IPS DF 19.7 (cell line): ENCODE measurements at places on chromosomes 5 and 9.

GRCh38 chr5:172168311-172168710 is 19.7 kb downstream of the STK10 start:
- no peak for DNase-seq

- DNase-seq, result no peak
Observed at GRCh38 chr9:69542058-69542457, 130.1 kb downstream of the APBA1 start.

DNA sequence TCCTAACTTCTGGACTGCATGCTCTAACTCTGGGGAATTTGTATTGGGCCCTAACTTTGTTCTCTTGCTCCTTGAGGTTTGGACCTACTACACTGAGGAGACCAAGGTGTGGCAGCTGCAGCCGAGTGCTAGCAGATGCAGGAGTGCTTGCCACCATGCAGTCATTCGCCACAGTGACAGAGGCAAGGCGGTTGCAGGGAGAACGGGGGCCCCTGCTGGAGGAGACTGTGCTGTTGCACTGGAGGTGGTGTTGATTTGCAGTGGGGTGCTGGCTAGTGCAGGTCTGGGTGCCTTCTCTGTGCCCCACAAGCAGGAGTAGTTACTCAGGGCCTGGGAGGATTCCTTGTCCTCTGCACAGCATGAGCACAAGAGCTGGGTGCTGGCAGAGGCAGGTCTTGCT is 22.4 kb upstream of the DIRAS2 start:
- DNase-seq, result no peak

GRCh38 chr9:135886147-135886981 is 21.0 kb downstream of the CAMSAP1 start:
- no peak for DNase-seq

DNA sequence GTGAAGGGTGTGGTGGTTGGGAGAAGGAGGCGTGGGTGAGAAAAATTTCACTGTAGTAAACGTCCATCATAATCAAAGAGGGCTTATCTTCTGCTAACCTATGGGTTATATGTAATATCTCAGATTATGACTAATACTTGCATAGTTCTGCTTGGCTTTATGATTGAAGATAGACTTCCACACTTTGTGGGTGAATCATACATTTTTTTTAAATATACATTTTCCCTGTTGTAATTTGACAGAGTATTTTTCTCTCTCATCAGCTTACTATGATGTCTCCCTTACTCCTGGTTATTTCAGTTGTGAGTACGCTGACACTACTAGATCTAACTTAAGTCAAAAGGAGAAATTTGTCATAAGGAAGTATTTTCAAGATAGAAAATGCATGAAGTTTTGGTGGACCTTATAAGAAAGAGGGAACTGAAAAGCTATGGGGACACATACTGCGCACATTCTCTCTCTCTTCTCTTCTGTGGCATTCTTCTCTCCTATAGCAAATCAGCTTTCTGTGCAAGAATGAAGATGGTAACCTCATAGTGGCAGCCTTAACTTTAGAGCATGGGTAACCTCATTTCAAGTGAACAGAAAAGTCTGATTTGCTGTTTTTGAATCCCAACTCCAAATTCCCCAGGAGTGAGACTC is 4.9 kb upstream of the JAK2 start:
- DNase-seq, result no peak

DNA sequence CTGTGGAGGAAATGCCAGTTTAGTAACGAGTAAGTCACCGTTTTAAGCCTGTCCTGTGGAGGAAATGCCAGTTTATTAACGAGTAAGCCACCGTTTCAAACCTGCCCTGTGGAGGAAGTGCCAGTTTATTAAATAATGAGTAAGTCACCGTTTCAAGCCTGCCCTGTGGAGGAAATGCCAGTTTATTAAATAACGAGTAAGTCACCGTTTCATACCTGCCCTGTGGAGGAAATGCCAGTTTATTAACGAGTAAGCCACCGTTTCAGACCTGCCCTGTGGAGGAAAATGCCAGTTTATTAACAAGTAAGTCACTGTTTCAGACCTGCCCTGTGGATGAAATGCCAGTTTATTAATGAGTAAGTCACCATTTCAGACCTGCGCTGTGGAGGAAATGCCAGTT is 18.9 kb upstream of the PDCD6 start:
- DNase-seq, result no peak

DNA sequence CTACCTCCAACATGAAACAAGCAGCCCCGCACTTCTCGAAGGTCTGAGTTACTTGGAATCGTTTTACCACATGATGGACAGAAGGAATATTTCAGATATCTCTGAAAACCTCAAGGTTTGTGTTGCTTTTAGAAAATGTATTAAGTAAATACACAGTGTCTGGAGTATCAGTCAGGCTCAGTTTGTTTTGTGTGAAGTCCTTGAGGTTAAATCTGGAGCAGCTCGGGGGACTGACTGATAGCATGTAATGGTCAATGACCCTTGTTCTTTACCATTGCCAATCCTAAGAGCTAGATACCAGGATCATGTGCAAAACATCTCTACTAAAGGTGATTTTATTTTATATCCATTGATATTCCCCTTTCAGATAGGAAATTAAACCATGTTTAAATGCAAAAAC is 26.9 kb upstream of the LNPEP start:
- DNase-seq, result no peak

DNA sequence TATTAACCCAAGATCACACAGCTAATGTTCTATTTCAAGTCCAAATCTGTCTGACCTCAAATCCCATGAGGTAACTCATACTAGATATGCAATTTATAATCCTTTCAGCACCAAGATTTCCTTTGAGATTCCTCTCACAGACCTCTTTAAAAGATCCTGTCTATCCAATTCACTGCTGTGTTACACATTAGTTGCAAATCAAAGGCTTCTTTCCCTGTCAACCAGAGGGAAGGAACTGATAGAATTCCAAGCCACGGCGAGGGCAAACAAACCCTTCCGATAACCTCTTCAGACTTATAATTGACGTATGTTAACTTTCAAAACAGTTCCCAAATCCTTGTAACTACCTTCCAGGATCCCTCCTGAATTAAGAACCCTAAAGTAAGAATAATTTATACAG is 168.9 kb downstream of the DRD1 start:
- no peak for DNase-seq

- DNase-seq, result no peak
Observed at GRCh38 chr5:88881571-88881971, 1.4 kb downstream of the MEF2C start.

DNA sequence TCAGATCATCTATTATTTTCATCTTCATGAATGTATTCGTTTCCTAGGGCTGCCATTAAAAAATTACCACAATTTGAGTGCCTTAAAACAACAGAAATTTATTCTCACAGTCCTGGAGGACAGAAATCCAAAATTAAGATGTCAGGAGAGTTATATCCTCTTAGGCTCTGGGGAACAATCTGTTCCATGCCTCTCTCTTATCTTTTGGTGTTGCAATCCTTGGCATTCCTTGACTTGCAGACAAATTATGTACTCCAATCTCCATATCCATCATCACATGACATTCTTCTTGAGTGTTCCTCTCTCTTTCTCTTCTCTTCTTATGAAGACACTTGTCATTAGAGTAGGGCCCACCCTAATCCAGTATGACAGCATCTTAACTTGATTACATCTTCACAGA is 339.4 kb downstream of the EFNA5 start:
- DNase-seq, result no peak

GRCh38 chr9:8745347-8745746 is 945.8 kb upstream of the DMAC1 start:
- DNase-seq, result no peak

DNA sequence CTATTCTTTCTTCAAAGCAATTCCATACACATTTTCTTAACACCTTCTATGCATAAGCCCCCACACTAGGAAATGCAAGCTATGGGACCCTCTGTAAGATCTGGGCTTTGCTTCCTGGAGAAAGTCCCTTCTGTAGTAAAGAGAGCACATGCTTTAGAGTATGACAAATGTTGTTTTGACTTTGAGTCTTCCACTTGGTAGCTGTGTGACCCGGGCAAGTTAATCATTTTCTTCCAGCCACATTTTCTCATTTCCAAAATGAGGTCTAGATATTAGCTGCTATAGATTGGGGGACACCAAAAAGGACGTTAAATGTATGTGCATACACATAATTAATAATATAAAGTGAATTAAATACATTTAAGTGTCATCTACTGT is 334.0 kb downstream of the NFIB start:
- no peak for DNase-seq

- no peak for DNase-seq
Observed at GRCh38 chr9:73210886-73211666, 59.4 kb downstream of the ANXA1 start.

DNA sequence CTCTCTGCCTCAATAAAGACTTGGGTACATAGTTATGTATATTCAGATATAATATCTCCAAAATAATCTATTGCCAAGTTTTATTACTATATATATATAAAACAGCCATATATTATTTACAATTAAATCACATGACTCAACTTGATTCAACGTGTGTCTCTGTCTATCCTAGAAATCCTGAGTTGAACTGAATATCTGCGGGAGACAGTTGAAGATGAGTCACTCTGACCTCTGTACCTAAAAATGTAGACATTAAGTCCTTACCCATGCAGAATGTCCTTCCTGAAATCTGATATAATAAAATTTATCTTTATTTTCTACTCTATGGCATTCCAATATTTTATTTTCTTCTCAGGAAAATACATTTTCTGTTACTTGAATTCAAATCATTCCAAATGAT is 218.2 kb upstream of the PRDM9 start:
- no peak for DNase-seq

DNA sequence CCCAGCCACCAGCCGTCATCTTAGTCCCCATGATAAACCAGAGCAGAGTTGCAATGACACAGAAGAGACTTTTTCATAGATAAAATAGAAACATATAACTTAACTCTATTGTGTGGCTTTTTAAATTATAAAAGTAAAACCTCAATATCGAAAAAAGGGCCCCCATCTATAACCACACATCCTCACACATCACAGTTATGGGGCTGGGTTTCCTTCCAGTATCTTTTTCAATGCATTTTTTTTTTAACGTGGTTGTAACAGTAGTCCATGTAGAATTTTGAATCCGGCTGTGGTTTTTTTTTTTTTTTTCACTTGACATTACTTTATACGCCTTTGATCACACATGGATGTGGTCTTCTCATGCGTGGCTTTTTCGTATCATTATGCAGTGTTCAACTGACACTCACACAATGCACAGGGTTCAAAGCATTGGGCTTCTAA is 77.4 kb downstream of the CFAP77 start:
- DNase-seq, result no peak

DNA sequence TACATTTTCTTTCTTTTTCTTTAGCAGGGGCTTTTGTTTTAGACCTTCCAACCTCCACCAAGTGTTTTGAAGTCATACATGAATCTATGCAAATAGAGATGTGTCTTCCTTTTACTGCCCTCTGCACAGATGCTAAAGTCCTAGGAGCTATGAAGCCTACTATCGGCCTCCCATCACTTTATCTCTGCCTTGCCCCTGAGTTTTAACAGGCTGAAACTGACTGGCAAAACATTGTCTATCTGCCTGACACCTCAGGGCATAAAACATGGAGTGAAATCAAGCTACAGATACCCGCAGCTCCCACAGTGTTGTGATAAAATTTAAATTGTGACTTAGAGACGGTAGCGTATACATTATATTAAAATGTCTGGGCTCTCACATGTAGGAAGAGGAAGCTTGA is 604.6 kb upstream of the C9orf72 start:
- no peak for DNase-seq

DNA sequence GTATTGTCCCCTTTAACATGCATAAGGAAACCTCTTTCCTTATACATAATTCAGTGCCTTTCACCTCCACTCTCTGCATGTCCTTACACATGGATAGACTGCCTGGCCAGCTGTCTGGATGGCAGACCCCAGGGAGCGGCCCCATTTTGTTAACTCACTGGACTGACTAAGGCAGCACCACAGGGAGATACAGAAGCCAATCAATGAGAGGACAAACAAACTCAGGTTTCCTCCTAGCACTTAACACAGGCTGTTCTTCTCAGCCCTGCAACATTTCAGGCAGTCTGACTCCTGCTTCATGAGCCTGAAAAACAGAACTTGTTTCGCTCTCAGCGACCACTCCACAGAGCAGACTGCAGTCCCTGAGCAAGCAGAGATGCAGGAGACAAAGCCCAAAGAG is 135.4 kb upstream of the RASEF start:
- no peak for DNase-seq

- DNase-seq, result peak; percentile 76
Observed at GRCh38 chr9:129584136-129584535, 36.8 kb downstream of the C9orf50 start.

- DNase-seq, result no peak
Observed at GRCh38 chr5:116492776-116493175, 81.8 kb downstream of the SEMA6A start.

DNA sequence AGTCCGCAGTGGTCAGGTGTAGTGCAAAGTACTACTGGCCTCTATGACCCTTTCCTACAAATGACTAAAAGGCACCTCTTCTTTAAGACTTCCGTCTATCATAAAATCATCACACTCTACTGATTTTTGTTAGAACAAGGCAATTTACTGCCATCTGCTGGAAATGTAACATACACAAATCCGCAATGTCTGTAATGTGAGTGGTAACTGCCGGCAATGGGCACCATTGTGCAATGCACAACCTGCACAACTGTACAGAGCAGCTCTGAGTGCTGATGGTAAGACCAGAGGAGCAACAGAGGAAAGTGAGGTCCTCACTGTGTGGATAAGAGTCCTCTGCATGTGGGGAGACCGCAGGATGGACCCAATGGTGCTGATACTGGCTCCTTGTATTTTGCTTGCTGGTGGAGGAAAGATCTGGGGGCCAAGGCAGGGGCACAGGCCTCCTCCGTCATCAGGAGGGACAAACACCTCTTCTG is 103.7 kb downstream of the ATPSCKMT start:
- no peak for DNase-seq

DNA sequence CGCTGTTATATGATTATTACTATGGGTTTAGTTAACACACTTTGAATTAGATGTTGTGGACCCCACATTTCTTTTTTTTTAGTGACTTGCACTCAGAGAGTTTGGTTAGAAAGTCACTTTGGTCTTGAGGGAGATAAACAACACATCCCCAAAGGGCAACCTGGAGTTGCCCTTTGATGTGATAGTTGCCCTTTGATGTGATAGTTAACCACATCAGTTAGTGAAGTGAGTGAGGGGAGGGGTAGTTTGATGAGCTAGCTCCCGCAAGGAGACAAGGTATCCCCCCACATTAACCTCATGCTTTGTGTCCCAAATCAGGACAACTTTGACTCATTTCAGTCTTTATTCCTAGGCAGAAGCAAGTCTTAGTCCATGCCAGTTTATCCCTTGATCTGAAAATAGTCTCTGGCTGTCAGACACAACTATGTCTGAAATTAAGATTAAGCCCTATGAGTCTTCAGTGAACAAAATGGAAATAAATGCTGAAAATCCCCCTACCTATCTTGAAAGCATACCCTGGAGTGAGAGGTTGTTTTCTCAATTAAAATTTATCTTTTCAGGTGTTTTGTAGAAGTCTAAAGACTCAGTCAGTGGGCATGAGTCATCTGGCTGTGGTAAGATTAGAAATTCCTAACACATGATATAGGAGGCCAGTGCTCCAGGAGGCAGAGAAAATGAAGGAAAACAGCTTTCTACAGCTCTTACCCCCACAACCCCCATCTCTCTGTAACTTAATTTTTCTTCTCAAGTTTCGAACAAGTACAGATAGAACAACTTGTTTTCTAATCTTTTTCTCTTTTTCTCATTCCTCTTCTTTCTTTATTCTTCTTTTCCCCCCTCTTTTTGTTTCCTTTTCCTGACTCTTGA is 208.9 kb upstream of the DMRTA1 start:
- no peak for DNase-seq

- no peak for DNase-seq
Observed at GRCh38 chr9:106816524-106816923, 46.4 kb upstream of the ZNF462 start.
